ENCODE measurements at places on chromosomes 5 and 9. TPM values are rescaled to one million over a fixed set of nuclear protein-coding genes. Genes with fewer than 3 reads are reported as not detected.
A peak's percentile ranks its signal among the peaks of the same experiment; 100 is the strongest.

DNA sequence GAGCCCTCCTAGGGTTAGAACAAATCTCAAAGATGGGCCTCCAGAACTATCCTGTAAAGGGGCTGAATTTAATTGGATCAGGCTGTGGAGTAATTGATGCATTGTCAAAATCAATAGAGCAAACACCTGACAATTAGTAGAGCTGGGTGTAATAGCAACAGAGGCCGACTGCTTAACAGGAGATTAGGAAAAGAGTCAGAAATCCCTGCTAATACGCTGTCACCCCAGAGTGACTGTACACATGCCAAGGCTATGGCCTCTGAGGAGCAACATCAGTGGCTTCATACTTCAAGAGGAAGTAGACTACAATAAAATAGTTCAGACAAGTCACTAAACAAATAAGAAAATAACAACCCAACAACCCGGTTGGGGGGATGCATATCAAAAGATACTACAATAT lies 18.7 kb upstream of the GRPEL2 start:
- no peak for DNase-seq

GRCh38 chr5:88660947-88661805 lies 221.8 kb downstream of the MEF2C start:
- DNase-seq = no peak

The EDIL3 gene
- 1.0 TPM for total RNA-seq

DNA sequence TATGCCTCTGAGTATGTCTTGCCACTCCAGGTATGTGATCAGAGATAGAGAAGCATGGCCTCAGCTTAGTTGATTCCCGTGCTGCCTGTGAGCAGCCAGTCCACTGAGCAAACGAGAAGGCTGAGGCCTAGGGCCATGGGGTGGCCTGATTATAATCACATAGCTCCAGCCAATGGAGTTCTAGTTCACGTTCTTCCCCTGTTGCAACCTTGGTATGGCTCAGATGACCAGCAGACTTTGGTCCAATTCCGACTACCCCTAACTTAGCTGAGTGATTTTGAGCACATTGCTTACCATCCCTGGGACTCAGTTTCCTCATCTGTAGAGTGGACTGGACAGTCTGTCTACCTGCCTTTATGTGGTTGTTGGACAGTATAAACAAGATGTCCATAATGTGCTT lies 68.4 kb downstream of the PPARGC1B start:
- DNase-seq = peak; percentile 84

- DNase-seq = no peak
Observed at GRCh38 chr5:153318556-153318955, 171.9 kb upstream of the GRIA1 start.

- no peak for DNase-seq
Observed at GRCh38 chr9:35930989-35931388, 21.7 kb downstream of the SPAAR start.

DNA sequence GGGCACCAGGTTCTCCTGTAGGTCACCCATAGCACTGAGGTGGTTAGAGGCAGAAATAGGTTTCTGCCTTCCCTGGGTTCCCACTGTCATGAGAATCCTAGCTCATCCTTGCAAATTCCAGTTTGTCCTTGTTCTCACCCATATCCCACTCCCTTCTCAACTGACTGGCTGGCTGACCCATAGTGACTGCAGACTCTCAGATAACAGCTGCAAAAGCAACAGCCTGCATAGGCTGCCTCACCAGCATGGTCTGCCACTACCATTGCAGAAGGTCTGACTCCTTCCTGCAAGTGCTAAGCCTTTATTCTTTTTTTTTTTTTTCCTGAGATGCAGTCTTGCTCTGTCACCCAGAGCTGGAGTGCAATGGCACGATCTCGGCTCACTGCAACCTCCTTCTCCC lies 194.0 kb downstream of the SEMA6A start:
- DNase-seq = no peak

The SLC45A2 gene
- total RNA-seq = not detected

DNA sequence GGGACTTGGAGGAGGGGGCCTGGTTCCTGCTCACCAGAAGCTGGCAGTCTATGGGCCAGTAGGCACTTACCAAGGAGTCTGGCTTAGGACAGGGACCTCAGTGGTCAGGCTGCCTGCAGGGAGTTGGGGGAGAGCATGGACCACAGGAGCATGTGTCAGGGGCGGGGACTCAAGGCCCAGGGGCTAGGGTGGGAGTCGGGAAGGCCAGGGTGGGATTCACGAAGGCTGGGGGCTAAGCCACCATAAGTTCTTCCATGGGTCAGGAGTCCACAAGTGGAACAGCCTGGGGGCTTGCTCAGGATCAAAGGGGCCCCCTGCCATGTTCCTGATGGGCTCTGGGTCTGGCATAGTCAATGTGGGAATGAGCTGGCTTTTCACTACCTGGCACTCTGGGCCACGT lies 11.5 kb upstream of the SLC25A48 start:
- no peak for DNase-seq

DNA sequence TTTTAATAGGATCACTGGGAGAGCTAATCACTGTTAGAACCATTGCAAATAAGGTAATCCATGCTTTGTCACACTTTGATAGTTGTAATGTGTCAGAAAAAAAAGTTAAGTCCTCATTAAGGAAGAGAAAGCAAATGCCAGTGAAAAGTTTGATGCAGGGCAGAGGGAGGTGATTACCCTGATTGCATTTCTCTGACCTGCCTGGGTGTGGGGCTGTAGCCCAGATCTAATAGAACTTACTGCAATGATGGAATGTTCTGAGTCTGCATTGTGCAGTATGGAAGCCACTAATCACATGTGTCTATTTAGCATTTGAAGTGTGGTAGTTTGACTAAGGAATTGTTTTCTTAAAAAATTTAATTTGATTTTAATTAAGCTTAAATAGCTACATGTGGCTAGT lies 202.7 kb downstream of the ATP10B start:
- DNase-seq = no peak

DNA sequence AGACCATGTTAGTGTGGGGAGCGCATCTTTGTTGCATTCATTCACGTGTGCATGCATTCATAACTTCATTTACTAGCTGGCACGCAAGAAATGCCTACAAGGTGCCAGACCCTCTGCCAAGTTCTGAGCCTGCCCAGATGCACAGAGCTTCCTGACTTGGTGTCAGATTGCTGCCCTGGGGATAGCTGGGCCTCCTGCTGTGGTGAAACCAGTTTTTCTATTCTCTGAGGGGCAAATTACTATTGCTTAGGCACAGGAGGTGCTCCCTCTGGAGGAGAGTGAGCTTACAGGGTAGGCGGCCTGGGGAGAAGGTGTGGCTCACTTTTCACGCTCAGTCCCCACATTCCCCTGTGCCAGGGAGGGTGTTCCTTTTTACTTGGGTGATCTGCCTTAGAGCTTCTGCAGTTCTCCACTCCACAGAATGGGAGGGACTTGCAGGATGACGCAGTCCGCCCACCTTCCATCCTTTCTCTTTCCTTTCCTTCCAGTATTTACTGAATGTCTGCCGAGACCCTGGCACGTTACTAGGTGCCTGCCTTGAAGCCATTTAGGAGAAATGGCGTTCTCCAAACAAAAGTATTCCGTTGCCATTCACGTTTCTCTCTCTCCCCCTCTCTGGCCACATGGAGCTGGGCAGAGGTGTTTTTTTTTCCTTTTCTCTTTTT lies 27.9 kb upstream of the CTNNA1 start:
- peak; percentile 66 for DNase-seq

The PCDHA10 gene
- total RNA-seq = 0.05 TPM

DNA sequence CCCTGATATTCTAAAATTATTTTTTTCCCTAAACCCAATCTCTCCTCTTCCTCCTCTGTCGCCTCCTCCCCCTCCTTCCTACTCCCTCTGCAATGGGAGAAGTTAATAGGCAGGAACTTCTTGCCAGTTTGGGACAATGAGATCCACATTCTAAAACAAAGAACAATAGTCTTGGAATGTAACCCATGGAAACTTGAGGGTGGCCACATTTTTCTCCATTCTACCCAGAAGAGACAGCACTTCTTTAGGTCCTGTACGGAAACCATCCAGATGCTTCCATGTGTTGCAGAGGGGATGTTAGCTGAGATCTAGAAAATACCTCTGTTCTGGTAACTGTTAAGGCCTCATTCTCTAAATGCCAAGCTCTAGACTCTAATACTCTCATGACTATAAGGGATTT lies 10.0 kb downstream of the SPARC start:
- no peak for DNase-seq

DNA sequence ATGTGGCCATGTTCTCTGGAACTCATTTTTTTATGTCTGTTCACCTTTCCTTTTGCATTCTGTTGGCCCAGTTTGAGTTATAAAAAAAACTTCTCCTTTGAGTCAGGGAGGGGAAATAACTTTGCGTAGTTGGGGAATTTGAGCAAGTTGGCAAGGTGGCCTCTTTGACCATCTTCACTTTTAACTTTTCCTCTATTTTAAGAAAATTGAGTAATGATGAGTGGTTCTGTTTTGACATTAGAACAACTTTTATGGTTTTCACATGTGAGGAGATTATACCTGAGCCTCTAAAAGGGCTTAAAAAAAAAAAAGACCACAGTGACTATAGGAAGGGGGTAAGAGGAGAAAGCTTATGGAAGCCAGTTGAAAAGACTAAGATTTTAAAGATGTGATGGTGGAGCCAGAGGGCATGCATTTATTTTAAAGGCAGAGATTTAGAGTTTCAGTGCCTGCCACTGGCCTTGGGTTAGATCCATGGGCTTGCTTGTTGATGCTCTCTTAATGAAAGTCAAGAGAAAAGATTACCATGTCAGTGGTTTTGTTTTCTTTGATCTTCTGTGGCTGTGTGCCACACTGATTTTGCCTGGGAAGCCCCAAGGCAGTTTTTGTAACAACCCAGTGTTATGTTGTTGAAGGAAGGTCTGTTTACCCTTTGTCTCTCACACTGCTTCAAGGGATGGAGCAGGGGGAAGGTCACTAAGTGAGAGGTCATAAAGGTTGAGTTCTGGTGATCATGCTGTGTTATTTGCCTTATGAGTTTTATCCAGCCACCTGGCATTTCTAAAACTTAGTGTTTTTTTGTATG lies 219.7 kb upstream of the CD180 start:
- DNase-seq = no peak

GRCh38 chr5:55569513-55569865 lies 34.7 kb upstream of the PLPP1 start:
- DNase-seq = no peak

The AFAP1L1 gene
- 39.9 TPM for total RNA-seq

The ASPN gene
- 2.3 TPM for total RNA-seq

DNA sequence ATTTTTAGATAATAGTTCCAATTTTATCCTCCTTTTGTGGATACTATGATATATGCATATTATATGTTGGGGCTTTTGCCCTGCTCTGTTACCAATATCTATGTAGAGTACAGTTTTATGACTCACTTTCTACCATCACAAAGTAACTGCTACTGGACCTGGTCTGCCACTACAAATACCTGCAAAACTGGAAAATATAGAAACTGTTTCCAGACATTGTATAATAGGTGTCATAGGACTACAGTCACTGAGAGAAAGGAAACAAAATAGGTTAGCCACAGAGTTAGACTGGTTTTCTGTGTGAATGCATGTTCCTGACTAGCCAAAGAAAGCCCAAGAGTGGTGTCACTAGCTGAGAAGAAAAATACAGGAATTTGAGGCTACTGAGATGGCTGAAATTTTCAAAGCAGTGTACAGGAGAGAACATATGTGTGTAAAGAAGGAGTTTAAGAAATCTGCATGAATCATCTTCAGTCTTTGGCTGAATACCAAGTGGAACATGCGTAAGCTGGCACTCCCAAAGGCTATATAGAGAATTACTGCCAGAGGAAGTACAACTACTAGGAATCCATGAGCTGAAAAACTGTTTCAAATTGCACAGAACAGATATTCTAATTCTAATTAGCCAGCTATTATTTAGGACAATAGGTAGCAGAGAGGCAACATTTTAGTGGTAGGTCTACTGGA lies 29.0 kb upstream of the FAM174A start:
- DNase-seq = no peak

The AHRR gene
- total RNA-seq = 0.05 TPM

DNA sequence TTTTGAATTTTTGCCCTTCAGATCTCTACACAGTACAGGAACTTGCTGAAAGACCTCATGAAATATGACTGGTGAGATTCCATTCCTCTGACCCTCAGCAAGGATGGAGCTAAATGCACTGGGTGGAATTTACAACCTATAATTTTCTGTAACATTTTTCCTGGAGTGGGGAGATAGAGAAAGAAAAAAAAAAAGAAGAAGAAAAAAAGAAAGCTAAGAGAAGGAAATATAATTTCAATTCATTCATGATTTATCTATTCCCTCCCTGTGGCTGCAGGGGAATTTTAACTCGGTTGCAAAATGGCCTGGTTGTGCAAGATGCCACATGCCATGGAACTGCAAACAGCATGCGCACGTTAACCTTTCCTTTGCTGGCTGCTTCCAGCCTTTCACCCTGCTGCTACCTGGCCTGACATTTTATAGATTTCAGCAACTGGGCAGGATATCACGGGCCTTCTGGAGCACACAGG lies 155.4 kb downstream of the FSTL4 start:
- no peak for DNase-seq
